Lung (tissue), 17 donors: ENCODE measurements at places on chromosomes 16 and 17. TPM values are rescaled to one million over a fixed set of nuclear protein-coding genes. Genes with fewer than 3 reads are reported as not detected.

APOBR gene
- polyA plus RNA-seq = 43.2 TPM

OR1F1 gene
- polyA plus RNA-seq = not detected

GRCh38 chr16:64074706-64075105, 1047.2 kb downstream of the CDH11 start:
- peak; percentile 92 for DNase-seq

SDR42E1 gene
- 1.2 TPM for polyA plus RNA-seq

GRCh38 chr16:60100371-60100770, 1366.3 kb upstream of the GOT2 start:
- DNase-seq = no peak

TBKBP1 gene
- 12.2 TPM for polyA plus RNA-seq

SOX9 gene
- 3.1 TPM for polyA plus RNA-seq

GRCh38 chr16:78566397-78567073, 467.1 kb downstream of the WWOX start:
- no peak for DNase-seq

WSCD1 gene
- 1.5 TPM for polyA plus RNA-seq

DNA sequence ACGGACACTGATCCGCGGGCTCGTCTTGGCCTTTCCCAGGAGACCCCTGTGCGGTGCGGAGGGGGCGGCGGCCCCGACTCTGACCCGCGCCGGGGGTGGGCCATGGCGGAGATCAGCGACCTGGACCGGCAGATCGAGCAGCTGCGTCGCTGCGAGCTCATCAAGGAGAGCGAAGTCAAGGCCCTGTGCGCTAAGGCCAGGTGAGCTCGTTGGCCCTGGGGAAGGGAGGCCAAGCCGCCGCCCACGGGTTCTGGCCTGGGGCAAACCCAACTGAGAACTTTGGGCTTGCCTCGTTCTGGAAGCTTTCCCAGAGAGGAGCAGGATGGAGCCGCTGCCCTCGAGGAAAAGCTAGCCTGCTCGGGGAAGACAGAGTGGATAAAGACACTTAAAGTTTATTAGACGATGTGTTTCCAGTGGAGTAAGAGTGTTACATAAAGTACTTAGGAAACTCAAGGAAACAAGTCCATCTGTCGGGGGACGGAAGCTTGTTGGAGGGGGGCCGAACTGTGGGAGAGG, 540 bp downstream of the PPP4C start:
- DNase-seq = no peak

GRIN2C gene
- polyA plus RNA-seq = 0.02 TPM

TMEM238L gene
- polyA plus RNA-seq = not detected

FOXJ1 gene
- polyA plus RNA-seq = 32.5 TPM

GRCh38 chr17:34198519-34198918, 56.6 kb upstream of the CCL2 start:
- no peak for DNase-seq

- no peak for DNase-seq
Measured at GRCh38 chr16:87068762-87069150, 248.4 kb downstream of the C16orf95 start.

DNA sequence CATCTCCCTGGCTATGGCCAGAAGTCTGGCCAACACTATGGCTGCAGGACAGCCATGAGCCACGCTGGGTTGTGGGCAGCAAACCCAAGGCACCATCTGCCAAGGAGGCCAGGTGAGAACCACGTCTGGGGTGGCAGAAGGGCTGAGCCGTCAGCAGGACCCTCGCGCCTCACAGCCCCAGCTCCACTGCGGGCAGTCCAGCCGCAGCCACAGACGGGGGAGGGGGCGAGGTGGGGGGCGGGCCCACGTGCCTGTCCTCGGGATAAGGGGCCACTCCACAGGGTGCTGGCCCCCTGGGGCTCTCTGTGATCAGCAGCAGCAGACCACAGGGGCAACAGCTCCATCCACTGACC, 6.5 kb upstream of the BAIAP2 start:
- DNase-seq = peak; percentile 13

GRCh38 chr17:18002171-18002570, 29.5 kb downstream of the DRC3 start:
- no peak for DNase-seq

AIPL1 gene
- not detected for polyA plus RNA-seq

DNA sequence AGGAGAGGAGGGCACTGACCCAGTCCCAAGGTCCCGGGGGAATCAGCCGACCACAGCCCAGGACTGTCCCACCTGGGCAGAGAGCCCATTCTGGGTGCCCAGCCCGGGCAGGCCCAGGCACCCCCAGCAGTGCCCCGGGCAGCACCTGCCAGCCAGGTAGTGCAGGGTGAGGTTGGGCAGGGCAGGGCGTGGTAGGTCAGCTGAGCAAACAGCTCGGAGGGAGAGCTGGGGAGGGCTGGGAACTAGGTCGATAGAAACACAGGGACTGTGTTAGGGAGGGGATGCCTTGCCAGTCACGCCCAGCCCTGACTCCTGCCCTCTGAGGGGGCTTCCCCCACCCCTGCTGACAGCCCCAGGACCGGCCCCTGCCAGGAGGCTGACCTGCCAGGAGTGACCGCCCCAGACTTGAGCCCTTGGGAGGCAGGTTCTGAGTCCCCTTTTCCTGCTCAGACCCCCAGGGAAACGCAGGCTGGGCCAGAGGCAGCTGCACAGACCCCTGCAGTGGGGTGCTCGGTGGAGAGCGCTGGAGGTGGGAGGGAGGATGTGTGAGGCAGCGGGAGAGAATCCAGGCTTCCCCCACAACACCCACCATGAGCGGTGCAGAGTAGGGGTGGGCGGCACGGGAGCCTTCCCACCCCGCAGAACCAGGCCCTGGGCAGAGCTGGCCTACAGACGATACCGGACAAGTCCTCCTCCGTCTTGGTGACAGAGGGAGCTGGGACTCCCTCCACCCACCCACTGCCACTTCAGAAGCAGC, 4.7 kb downstream of the HS3ST6 start:
- DNase-seq = no peak

HOXB3 gene
- polyA plus RNA-seq = 1.9 TPM

GRCh38 chr16:50651835-50652438, 29.2 kb downstream of the SNX20 start:
- no peak for DNase-seq

CDK5R1 gene
- 0.41 TPM for polyA plus RNA-seq

DNA sequence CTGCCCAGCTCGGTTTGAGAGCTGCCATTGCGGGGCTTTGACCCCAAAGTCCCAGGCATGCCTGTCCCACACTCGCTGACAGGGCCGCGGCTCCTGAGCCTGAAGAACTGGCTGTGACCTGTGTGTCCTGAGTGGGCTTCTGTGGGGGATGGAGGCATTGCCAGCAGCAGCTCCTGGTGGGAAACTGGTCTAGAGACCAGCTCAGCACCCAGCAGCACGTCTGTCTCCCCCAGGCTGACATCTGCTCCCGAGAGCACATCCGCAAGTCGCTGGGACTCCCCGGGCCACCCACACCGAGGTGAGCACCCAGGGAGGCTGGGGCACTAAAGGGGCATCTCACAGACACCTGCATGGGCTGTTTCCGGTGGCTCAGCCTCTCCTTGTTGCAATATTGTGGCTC, 13.4 kb downstream of the ENDOV start:
- no peak for DNase-seq

SLC5A11 gene
- not detected for polyA plus RNA-seq

SLC16A13 gene
- polyA plus RNA-seq = 4.8 TPM

DNA sequence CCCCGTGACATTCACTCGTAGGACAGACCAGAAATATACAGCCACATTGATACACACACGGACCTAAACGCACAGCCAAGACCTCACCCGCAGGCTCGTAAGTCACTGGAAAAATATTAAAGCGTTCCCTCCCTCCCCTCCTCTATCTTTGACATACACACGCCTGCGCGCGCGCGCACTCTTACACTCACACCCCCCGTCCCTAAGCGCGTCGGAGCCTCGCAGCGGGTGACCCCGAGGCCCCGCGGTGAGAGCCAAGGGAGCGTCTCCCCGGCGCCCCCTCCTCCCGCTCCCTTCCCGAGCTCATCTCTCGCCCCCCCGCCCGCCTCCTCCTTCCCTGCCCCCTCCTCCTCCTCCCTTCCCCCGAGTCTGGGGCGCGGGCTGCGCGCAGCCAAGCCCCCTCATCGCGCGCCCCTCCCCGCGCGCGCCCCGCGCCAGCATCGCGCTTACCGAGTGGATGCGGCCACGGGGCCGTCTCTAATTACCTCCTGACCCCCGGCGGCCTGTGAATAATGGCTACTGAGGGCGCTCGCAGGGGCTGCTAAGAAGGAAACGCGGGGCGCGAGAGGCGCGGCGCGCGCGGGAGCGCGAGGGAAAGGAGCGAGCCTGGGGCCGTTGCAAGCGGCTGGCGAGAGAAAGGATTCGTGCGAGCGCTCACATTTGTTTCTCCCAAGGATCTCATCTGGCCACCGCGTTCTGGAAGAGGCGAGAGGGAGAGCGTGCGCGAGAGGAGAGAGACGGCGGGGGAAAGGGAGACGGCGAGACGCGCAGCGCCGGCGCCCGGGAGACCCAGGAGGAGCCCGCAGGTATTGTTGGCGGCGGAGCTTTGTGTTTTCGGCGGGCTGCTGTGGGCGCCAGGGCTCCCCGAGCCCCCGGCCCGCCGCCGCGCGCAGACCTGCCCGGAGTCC, 42.4 kb downstream of the RAI1 start:
- DNase-seq = peak; percentile 91

CRLF3 gene
- polyA plus RNA-seq = 8.4 TPM

DNA sequence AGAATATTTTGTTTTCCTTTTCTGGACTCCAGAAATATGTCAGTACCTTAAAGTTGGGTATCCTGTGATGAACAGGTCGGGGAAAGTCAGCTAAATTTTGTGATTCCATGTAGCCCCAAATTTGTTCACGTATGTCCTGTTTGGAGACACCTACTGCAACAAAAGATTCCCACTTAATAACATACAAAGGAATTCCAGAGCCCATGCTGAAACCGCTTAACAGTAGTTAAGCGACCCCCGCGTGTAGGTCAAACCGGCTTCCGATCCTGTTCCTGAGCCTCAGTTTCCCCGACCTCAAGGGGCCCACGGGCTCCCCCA, 477 bp downstream of the MTHFSD start:
- peak; percentile 32 for DNase-seq
